Activated effector memory CD4-positive, alpha-beta T cell treated with Interleukin-2 at 50 U/mL for 16 hours (primary cell): ENCODE measurements at places on chromosomes 6 and 20.

- DNase-seq: no peak
Observed at GRCh38 chr20:5886788-5887187, 63.5 kb downstream of the TRMT6 start.

DNA sequence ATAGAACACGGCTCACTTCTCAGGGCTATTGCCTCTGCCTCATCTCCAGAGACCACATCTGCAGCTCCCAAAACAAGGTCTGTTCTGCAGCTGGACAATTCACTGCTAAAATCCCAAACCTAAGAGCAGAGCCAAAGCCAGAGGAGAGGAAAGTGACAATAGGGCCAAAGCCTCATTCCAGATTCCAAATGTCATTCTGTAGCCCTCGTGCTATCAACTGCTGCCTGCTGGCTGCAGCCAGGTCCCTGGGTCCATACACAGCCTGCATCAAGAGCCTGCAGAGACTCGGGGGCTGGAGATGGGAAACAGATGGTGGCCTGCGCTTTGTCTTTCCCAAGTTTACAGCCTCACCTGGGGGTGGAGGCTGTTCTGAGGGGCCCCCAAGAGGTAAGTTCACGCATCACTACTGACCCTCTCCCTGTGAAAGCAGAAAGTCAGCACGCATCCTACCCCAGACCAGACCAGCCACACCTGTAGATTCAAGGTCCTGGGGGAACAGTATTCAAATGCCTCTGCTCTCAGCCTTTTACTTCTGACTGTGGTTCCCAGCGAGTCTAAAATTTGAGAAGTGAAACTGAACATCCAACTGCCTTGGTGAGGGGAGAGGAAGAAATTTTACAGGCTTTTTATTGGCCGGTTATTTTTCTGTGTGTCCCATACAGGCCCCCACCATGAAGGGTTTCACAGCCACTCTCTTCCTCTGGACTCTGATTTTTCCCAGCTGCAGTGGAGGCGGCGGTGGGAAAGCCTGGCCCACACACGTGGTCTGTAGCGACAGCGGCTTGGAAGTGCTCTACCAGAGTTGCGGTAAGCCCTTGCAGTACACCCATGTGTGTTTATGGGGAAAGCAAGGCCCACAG, at the start of gene LY86:
Gene LY86 (plus strand): TSS at position 657 of the 860 bp plus-strand sequence. CDS start 15 bp downstream, at position 672.
- no peak for DNase-seq

DNA sequence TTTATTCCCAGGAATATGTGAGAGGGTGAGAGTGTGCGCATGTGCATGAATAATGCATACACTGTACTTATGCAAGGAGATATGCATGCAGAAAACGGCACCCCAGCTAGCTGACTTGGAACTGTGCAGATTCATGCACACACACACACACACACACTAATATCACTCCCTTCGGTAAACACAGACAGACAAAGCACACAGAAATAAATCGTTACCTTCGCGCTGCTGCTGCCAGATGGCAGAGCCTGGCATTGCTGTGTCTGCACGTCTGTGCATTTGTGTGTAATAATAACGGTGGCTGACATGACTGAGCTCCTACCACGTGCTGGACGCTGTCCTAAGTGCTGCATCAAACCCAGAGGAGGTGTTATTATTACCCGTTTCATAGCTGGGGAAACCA, 36.8 kb downstream of the PREX1 start:
- DNase-seq: no peak

DNA sequence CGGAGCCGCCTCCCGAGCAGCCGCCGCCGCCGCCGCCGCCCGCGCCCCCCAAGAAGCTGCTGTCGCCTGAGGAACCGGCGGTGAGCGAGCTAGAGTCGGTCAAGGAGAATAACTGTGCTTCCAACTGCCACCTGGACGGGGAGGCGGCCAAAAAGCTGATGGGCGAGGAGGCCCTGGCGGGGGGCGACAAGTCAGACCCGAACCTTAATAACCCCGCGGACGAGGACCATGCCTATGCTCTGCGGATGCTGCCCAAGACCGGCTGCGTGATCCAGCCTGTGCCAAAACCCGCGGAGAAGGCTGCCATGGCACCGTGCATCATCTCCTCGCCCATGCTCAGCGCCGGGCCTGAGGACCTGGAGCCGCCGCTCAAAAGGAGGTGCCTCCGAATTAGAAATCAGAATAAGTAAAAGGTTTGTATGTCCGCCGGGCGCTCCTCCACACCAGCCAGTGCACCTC, 145.2 kb downstream of the SOBP start:
- no peak for DNase-seq

DNA sequence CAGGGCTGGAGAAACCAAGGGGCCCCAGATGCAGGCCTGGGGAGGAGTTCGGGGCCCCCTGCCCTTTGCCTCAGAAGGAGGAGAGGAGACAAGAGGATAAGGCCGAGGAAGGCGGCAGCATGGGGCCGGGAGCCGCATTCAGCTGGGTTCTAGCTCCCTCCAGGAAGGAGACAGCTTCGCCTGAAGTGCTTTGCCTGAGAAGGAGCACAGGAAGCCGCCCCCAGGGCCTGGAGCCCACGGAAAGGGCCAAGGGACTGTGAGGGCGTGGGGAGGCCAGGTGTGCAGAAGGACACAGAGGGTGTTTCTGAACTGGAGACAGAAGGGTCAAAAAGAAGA, 121.4 kb downstream of the AGPAT4 start:
- DNase-seq: no peak

GRCh38 chr6:106141441-106142237, 55.5 kb downstream of the PRDM1 start:
- peak; percentile 18 for DNase-seq

DNA sequence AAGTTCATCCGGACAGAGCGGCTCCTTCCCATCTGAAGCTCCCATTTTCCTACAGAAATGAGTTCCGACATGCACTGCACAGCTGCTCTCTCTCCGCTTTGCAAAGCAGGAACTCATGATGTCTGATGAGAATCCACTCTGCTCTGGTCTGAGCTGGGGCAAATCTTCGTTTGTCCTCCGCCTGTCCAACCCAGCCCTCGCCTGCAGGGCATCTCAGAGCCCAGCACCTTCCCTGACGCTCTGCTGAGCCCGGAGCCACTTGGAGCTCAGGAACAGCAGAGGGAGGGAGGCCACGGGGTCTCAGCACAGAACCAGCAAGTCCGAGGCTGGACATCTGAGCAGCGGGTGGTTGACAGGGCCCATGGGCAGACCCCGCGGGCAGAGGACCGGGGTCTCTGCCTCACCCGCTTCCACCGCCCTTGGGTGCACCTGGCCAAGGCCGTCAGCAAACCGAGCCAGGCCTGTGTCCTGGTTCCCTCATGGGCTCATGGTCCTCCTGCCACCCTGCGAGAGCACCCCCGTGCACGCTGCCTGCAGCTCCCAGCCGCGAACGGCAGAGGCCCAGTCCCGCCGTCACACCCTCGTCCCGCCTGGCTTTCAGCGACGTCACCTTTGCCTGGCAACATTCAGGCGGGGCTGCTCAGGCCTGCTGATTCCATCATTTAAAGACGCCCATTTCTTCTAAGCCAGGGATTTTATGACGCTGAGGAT, 78.5 kb upstream of the BHLHE23 start:
- DNase-seq: no peak

- no peak for DNase-seq
Observed at GRCh38 chr6:125792172-125792571, 1.4 kb downstream of the NCOA7 start.

DNA sequence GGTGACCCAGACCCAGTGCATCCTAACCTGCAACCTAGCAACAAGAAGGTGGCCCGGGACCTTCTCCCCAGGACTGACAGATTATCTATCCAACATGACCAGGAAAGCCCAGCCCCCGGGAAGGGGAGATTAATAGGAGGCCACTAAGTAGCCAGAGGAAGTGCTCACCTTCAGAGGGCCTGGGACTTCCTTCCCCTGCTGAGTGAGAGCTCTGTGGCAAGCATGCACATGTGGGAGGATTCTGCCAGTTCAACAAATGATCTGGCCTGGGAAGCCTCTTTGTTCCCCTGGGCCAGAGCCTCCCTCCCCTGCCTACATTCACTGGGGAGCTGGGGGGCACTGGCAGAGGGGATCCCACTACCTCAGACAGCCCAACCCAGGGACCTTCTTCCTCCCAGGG, 39.6 kb downstream of the SHLD1 start:
- no peak for DNase-seq

DNA sequence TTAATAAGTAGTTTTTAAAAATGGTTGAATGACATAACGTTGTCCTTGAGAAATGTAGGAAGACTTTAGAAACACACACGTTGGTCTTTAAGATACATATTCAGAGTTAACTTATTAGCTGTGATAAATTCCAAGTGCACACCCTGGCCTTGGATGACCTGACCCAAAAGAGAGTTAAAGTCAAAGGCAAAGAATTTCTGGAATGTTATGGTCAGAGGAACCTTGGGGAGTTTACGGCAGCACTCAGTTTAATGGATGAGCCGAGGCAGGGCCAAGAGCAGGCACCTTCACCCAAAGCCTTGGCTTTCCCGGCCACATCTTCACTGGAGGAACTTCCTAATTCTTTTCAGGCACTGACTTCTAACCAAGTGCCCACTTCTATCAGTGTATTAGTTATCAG, 200.5 kb downstream of the SMOC2 start:
- no peak for DNase-seq

- no peak for DNase-seq
Observed at GRCh38 chr6:144632266-144632665, 347.1 kb downstream of the UTRN start.

GRCh38 chr6:108432792-108433191, 127.9 kb upstream of the FOXO3 start:
- no peak for DNase-seq

- DNase-seq: no peak
Observed at GRCh38 chr6:121932076-121932991, 467.1 kb upstream of the HSF2 start.

DNA sequence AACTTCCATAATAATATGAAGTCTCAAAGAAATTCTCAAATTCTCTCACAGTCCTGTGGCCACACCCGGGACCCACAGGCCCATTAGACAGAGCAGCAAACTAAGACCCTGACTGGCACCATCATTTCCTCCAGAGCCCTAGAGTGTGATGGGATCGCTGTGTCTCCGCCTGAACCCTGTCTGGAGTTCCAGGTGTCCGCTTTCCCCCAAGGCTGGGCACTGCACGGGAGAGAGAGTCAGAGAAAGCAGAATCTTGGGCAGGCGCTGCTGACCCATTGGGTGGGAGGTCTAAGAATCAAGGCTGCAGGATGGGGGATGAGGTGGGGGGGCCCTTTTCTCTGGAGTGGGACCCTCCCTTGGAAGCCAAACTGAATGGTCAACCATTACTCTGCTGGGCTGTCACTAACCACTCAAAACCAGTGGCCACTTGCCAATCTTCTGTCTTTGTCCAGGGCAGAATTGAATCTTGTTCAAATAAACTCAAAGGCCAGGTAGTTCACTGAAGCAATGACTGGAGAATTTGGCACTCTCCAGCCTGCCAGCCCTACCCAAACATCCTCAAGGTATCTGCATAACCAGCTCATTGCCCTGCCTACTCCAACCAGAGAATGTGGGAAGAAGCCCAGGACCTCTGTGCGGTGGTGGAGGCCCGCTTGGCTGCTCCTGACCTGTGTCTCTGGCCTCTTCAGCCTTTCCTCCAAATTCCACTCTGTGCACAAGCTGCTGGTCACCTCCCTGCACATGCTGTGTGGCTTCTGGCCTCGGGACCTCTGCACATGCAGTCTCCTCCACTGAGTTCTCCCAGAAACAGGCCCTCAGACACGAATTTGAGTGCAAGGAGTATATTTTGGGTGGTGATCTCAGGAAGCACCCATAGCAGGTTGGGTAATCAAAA, 141.1 kb downstream of the CEBPB start:
- no peak for DNase-seq

DNA sequence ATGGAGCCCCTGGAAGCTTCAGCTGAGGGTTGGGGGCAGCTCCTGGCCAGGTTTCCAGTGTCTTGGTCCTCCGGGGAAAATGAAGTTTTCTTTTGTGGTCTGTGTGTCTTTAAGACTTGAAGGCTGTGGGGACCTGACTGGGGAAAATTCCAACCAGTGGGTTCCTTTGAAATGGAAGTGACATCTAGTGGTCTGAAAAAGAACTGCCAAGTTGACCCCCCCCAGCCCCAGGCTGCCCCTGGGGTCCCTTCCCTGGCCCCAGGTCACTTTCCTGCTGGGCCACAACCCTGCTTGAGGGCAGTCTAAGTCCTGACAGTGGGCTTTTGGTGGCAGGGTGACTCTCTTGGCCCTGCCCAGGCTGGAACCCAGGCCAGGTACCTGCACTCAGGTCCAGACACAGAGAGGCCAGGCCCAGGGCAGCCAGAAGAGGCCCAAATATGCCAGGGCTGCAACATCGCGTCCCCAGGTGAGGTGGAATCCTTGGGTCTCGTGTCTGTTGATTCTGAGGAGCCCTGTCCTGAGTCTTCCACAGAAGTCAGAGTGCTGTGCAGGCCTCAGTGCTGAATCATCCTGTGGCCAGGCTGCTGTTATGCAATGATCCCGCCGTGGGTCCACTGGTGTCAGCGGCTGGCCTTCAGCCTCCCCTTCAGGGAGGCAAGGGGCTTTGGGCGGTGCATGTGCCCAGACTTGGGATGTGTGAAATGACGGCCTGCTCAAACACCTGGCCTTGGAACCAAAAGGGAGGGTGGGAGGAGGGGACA, 68.4 kb downstream of the VEGFA start:
- no peak for DNase-seq

GRCh38 chr6:166237617-166238016, 70.0 kb upstream of the TBXT start:
- no peak for DNase-seq

DNA sequence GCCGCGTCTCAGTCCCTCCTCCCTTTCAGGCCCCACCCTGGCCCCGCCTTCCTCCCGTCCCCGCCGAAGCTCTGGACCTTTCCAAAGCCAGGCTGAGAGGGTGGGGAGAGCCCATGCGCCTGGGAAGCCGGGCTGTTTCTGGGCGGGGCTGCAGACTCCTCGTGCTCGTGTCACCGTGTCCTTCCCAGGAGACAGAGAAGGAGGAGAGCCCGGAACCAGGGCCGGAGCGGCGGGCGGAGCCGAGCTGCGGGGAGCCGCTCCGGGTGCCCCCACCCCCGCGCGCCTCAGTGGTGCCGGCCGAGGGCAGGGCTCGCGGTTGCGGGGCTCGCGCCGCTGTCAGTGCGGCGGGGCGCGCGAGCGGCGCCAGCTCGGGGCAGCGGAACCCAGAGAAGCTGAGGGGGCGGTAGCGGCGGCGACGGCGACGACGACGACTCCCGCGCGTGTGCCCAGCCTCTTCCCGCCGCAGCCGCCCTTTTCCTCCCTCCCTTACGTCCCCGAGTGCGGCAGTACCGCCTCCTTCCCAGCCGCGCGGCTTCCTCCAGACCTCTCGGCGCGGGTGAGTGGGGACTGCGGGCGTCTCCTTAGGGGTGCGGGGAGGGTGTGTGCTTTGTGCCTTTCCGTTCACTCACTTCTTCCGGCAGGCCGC, at the start of gene RALY:
Gene RALY (plus strand): TSS at position 336 of the 646 bp plus-strand sequence. CDS start 78,164 bp downstream, outside the sequence.
- peak; percentile 91 for DNase-seq

GRCh38 chr6:143098054-143098671, 37.5 kb downstream of the AIG1 start:
- no peak for DNase-seq

- no peak for DNase-seq
Observed at GRCh38 chr20:35237486-35237885, 11.0 kb downstream of the MMP24 start.

DNA sequence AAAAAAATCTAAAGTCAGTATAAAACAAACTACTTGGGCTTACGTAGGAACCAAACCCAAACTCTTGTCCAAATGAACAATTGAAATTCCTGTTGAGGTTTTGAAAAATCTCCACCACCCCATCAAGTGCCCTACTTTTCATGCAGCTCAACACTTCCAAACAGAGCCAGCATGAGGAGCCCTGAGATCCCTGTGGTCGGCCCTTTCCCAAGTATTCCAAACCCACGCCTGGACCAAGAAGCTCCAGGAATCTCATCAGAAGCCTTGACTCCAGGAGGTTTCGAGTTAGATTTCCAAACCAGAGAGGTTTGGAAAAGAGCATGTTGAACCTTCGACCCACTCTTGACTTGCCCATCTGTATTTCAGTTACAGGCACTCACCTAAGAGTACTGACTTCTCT, 179.3 kb downstream of the MTFR2 start:
- DNase-seq: no peak
